ENCODE measurements at places on chromosomes 2 and 18.

- DNase-seq: no peak
These were observed 115.1 kb downstream of the CMPK2 start for GRCh38 chr2:6750411-6751158.

DNA sequence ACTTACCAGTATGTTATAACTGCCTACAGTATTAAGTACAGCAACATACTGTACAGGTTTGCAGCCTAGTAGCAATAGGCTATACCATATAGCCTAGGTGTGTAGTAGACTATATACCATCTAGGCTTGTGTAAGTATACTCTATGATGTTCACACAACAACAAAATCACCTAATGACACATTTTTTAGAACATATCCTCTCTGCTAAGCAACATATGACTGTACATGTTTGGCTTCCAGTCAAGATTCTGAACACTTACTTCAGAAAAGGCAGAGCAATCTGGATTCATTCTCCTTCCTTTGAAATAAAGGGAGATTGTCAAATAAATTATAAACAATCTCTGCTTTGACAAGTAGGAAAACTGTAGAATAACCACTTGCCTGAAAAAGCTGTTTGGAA is 81.8 kb downstream of the EXOC6B start:
- DNase-seq: peak; percentile 57

DNA sequence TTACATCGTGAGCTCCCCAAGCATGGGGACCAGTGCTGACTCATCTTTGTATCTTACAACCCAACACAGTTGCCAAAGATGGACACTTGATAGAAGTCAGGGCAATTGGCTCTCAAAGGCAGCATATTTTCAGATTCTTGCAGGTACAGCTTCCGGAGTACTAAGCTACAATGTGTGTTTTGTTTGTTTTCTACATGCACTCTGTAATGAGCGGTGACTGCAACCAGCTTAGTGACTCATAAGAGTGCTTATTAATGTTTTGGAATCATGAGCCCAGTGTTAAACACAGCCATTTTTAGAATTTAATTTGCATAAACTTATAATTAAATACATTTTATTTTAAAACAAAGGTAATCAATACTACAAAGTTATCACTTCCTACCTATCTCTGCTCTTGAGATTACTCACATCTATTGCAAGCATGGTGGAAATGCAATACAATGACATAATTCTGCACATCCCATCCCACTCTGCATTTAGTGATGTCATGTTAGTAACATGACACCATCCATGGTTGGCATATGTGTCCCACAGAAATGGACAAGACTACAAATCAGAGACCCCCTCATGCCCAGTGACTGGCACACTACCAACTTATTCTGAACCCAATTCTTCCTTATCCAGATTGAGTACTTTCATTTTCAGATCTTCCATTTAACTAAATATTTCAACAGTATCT is 399.8 kb upstream of the ST6GAL2 start:
- DNase-seq: no peak

GRCh38 chr2:218286570-218287459 is 5.5 kb downstream of the TMBIM1 start:
- DNase-seq: peak; percentile 96

DNA sequence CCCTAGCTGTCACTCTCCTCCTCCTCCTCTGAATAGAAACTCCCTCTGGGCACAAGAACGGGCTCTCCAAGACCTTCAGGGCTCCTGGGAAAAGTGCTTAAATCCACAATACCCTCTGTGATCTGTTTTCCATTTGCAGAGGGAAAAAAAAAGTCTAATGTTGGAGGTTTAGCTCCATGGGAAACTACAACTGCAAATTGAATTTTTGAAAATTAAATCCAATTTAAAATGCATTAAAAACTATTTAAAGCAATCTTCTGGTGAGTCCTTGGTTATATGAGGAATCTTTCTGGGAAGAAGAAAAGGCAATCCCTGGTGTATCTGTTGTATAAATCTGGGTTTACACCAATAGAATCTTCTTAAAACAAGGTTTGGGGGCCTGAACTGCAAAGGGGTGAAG is 64.3 kb downstream of the NCKAP5 start:
- DNase-seq: no peak

- DNase-seq: peak; percentile 57
These were observed 43.6 kb upstream of the VPS54 start for GRCh38 chr2:64062840-64063239.

- DNase-seq: no peak
These were observed 112.4 kb upstream of the TRIB2 start for GRCh38 chr2:12604341-12604740.
